HCEC 1CT (cell line): ENCODE measurements at places on chromosomes 5 and 9.

- DNase-seq, result no peak
Measured at GRCh38 chr9:96487949-96488348, 38.0 kb downstream of the HABP4 start.

GRCh38 chr9:5617749-5618148, 11.2 kb upstream of the RIC1 start:
- DNase-seq, result no peak

- no peak for DNase-seq
Measured at GRCh38 chr9:73611032-73611431, 459.4 kb downstream of the ANXA1 start.

DNA sequence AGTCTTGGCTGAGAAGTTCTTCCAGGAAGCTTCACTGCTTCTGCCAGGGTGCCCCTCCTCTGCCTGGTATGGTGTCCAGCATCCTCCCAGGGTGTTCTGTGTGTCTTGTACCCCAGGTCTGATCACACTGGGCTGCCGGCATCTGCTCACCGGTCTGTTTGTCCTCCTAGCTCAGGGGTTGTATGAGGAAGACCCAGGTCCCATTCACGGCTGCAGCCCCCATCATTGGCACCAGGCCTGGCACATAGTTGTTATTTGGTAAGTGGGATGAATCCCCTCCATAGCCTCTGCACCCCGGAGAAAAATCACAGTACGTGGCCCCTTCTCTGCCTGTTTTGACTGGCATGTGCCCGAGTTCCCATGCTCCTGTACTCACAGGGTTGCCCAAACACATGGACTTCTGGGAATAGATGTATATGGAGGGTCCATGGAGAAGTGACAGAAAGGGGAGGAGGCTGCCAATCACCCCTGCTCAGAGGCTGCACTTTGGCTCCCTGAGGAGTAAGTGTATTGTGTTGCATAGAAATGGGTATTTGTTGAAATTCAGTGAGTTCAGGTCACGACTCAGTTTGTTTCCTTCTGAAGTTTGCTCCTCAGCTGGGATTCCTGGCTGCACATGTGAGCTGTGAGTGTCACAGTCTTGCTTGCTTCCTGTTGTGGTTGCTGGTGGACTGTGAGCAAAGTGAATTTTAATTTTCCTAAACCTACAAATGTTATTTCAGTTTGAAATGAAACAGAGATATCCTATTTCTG, 96.2 kb downstream of the HSPA4 start:
- no peak for DNase-seq

DNA sequence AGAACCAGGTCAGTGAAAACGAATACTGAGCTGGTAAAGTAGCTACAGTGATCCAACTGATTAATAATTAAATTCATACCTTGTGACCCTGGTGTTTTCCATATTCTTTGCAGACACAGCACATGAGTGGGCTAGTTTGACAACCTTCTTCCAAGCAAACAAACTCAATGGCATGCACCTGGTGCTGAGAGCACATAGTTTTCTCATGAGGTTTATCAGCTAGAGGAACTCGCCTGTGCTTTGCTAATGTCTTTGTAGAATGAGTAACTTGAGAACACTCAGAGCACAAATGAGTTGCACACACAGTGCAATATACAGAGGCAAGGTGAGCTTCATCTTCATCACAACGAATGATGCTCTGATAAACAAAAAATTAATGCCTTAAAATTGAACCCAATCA, 12.6 kb downstream of the TRIM23 start:
- DNase-seq, result no peak

DNA sequence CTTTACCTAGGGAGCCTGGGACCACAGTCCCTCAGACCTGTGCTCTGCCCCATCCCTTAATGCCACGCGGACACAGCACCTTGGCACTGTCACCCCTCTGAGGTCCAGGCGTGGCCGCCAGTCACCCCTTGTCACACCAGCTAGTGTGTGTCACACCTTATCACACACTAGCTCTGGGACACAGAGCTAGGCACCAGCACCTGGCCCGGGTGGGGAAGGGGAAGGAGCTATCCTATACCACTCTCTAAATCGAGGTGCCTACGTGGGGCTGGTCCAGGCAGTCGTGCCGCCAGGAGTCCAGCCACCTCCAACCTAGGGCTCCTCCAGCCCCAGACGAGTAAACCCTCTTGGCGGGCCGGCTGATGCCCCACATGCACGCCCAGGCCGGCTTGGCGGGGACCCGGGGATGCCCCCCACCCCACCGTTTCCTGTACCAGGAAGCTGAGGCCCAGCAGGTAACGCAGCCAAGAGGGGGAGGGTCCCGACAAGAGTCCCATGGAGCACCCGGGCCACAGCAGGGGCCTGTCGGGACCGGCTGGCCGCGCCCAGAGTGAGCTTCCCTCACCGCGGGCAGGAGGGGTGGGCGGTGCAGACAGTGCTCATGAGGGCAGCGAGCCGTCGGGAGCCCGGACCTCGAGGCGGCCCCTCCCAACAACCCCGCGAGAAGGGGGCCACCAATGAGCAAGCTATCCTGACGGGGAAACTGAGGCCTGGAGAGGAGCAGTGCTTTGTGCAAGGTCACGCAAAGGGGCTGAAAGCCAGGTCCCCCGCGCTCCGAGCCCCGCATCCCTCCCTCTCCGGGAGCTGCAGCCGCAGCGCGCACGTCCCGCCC, 550 bp downstream of the CORO2A start:
- no peak for DNase-seq

DNA sequence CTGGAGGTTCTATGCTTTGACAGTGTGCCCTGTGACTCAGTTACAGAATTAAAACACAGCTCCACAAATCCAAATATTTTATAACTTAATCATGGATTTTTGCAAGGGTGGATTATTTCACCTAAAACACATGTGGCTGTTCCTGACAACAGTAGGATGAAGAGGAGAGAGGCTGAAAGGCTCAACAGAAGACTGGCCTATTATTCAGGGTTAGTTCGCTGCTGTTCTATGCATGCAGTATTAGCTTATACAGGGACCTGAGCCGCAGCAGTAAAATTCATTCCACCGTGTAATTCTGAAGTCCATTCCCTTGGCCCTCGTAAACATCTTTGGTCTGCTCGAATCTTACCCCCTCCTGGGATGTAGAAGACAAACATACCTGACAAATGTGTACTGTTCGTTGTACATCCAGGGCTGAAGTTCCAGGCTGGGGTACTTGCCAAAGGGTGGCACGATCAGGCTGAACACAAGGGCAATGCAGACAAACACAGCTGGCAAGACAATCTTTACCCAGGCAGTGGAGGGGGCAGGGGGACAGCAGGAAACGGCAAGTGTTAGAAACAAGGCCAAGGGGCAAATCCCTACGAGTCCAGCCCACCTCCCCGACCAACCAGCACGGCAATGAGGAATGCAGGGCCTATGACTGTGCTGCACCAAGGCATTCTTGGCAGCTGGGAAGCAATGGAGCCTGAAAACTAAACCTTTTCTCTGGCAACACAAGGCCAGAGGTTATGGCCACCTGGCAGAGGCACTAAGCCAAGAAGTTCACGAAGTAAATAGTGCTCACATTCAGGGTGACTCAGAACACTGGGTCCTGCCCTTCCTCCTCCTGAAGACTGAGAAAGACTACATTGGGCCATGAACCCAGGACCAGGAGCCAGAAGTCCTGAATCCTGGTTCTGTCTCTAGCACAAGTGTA, 46.8 kb downstream of the NIPSNAP3B start:
- peak; percentile 48 for DNase-seq

DNA sequence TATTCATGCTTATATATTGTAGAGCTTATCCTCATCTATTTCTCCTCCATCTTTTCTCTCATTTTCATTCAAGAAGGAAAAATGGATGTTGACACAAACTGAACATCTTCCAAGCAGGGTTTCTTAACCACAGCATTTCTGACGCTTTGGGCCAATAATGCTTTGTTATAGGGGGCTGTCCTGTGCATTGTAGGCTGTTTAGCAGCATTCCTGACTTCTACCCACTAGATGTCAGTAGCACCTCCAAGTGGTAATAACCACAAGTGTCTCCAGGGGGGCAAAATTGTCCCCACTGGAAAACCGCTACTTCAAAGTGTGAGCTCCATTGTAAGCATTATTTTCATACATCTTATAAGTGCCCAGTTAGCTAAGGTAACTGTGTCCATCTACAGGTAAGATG, 2.6 kb upstream of the TXNDC8 start:
- no peak for DNase-seq

GRCh38 chr5:154737667-154738320, 17.4 kb upstream of the LARP1 start:
- DNase-seq, result no peak
